ENCODE measurements at places on chromosomes 2 and 18.

GRCh38 chr2:43020990-43021669 is 205.3 kb downstream of the ZFP36L2 start:
- DNase-seq: no peak

- DNase-seq: no peak
These were observed 385.5 kb downstream of the LPIN1 start for GRCh38 chr2:12131975-12132374.

DNA sequence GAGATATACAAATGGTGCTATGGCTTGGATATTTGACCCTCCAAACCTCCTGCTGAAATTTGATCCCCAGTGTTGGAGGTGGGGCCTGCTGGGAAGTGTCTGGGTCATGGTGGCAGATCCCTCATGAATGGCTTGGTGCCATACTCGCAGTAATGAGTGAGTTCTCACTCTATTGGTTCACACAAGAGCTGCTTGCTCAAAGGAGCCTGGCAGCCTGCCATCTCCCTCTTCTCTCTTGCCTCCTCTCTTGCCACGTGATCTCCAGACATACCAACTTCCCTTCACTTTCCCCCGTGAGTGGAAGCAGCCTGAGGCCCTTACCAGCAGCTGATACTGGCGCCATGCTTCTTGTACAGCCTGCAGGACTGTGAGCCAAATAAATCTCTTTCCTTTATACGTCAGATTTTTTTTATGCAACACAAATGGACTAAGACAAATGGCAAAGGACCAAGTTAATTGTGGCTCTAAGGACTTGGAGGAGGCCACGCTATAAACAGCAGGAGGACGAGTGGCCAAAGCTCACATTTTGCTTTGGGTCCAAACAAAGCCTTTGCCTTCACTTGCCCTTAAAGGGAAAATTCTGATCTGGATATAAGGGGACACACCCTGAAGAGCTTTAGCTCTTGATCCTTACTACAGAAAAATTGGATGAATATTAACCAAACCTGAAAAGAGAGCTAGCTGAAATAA is 214.7 kb downstream of the SS18 start:
- no peak for DNase-seq

DNA sequence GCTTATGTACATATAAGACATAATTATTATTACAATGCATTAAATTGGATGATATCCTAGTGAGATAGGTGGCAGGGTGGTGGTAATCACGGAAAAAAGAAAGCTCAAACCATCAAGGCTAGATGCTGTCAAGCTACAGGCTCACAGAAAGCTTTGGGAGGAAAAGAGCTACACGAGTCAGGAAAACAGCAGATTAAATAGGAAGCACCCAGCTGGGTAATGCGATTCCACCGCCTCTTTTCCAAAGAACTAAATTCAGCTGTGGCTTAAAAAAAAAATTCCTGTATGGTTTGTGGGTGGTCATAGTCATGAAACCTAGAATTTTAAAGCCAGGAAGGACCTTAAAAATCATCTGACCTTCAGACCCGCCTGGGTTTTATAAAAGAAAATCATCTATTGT is 23.7 kb upstream of the PTPN4 start:
- no peak for DNase-seq

DNA sequence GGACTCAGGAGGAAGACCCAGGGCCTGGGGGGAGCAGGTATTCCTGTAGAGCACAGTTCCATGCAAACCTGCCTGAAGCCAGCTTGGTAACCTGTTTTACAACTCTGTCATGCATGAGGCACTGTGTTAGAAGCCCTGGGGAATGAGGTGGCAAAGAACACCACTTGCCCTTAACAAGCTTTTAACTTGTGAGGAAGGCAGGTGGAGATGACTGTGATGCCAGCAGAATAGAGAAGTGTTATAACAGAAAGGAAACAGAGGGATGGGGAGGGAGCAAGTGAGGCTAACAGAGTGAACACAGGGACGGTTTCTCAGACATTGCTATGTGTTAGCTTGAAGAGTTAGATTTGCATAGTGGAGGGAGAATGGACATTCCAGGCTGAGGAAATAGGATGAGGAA is 11.5 kb upstream of the IL1A start:
- no peak for DNase-seq

- no peak for DNase-seq
These were observed 47.9 kb upstream of the MAT2A start for GRCh38 chr2:85490861-85491755.

- no peak for DNase-seq
These were observed 79.1 kb downstream of the RBBP8 start for GRCh38 chr18:23012249-23012648.

DNA sequence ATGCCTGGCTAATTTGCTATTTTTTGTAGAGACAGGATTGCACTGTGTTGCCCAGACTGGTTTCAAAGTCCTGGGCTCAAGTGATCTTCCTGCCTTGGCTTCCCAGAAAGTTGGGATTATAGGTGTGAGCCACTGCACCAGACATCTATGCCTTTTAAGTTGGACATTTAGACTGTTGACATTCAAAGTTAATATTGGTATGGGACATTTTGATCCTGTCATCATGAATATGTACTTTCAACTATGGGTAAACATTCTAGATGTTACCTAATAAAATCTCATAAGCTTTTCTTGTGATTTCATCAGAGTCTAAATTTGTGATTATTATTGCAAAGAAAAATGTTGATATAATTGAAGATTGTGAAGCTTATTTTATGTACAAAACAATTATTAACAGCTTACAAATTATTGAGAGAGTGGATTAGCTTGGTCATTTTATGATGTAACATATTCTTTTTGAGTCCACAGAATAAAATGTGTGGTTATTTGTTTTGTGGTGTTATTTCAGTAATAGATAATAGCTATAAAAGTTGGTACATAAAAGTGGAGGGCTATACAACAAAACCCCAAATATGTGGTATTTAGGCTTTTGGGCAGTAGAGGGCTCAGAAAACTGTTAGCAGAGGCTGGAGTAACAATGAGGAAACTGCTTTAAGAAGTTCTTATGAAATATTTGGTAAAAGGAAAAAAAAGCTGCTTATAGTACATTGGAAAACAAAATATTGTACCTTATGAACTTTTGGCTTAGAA is 41.4 kb downstream of the STARD6 start:
- DNase-seq: no peak

DNA sequence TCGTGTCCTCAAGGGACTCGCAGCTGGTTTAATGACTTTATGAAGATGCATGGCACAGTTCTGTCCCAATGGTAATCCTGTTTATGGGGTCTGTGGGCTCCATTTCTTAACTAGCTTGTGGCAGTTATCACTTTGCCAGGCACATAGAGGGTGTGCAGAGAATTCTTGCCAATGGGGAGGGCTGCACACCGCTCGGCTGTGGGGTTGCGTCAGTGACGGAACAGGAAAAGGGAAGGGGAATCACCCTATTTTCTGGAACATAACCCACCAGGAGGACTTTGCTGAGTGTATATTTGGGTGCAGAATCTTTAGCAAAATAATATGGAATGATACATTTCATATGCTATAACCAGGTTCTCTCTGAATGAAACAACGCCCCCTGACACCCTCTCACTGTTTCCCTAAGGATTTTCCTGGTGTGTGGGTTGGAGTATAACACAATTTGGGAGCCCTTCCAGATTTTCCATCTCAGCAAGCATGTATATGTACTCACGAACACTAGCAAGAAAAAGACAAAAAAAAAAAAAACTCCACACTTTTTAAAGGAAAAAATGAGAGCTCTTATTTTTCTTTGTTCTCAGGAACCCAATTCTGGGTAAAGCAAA is 43.9 kb upstream of the TRIB2 start:
- DNase-seq: no peak

GRCh38 chr2:219247678-219248642 is 2.7 kb downstream of the STK16 start:
- DNase-seq: no peak

GRCh38 chr2:220278022-220278421 is 650.6 kb downstream of the SLC4A3 start:
- no peak for DNase-seq

- DNase-seq: no peak
These were observed 190.4 kb upstream of the KYNU start for GRCh38 chr2:142687075-142687474.
